ENCODE measurements at places on chromosomes 11 and 22. TPM values are rescaled to one million over a fixed set of nuclear protein-coding genes. Genes with fewer than 3 reads are reported as not detected.

DNA sequence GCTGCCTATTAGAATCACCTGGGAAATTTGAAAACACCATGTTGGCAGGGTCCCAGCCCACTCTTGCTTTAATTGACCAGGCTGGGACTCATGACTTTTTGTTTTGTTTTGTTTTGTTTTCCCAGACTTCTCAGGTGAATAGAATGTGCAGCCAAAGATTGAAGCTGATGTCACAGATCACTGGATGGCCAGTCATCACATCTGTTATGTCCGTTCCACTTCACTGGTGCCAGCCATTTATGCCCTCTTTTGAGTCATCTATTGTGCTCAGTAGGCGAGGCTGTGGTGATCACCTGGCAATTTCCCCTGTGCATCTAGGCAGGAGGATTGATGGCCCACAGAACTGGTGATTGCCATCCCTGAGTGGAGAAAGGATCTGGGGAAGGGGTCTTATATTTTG lies 297.3 kb downstream of the INSC start:
- H3K4me1 ChIP-seq, result no peaks in the 10 kb centered on the region
- H3K27me3 ChIP-seq, result no peaks in the 10 kb centered on the region
- H3K27ac ChIP-seq, result no peak overlapping the region

DNA sequence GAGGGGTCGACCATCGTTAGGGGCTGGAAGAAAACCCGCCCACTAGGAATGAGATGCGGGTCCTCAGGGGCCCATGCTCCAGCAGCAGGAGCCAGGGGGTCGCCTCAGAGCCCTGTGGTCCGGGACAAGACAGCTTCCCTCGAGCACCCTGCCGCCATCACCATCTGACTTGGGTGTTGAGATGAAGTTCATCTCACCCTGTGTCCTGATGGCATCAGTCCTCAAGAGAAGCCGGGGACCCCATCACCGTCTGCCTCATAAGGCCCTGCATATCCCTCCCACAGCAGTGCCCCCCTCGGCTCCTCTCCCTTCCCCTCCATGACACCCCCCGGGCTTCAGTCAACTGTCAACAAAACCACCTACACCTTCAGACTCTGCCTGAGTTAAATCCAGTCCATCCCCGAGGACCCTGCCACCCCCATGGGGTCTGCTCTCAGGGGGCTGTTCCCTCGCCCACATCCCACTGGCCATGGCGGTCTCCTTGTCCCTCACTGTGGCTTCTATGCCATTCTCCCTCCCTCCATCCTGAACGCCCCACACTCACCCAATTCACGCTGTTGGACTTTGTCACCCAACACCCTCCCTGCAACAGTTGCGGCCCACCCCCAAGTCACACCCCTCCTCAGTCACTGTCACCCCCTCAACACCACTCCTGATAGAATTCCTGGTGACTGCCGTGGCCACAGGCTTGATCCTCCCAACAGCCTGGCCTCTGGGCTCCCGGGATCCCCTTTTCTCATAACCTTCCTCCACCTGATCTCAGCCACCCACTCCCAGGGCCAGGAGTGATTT lies 87.7 kb upstream of the RTL6 start:
- peaks cover 12% of the 10 kb centered on the region for H3K4me1 ChIP-seq
- H3K4me3 ChIP-seq, result no peak overlapping the region
- no peaks in the 10 kb centered on the region for H3K36me3 ChIP-seq

GRCh38 chr11:115676768-115677167 lies 172.6 kb upstream of the CADM1 start:
- no peaks in the 10 kb centered on the region for H3K36me3 ChIP-seq
- no peak for DNase-seq

- H3K27ac ChIP-seq, result no peak overlapping the region
- H3K4me1 ChIP-seq, result no peaks in the 10 kb centered on the region
- DNase-seq, result no peak
- no peak overlapping the region for H3K4me3 ChIP-seq
- no peaks in the 10 kb centered on the region for H3K36me3 ChIP-seq
Measured at GRCh38 chr11:110564676-110565356, 135.1 kb downstream of the FDX1 start.

DNA sequence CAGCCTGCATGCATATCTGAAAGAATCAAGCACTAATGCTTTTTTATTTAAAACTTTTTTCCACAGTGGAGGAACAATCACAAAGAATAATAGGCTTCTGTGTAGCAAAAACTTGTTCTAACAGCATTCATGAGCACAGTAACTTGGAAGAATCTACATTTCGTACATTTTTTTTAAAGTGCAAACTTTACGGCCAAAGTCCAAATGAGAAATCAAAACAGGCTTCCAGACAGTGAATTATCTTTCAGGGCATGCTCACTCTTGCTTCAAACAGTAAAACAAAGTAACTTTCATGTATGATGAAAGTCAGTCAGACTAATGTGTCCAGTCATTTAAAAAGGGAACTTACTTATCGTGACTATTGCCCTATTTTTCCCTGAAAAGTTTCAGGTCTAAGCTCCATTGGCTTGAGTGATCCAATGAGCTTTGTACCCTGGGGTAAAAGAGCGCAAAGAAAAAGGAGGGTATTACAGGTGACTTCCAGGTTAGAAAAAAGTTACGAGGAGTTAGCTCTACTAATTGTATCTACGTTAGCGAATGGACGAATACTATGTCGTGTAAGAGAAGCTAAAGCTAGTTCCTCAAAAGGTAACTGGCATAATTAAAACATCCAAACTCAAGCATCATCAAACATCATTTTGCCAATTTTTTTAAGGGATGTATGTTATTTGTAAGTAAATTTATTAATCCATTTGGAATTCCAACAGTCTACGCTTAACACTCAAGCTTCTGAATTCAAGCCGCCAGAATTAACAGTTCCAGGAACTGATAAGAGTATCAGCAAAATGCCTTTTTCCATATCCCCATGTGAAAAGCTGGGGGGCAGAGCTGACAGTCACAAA lies 1.7 kb downstream of the PICALM start:
- peaks cover 22% of the 10 kb centered on the region for H3K4me1 ChIP-seq
- no peaks in the 10 kb centered on the region for H3K27me3 ChIP-seq
- no peak for DNase-seq
- H3K4me3 ChIP-seq, result peak overlapping the region; percentile 80
- H3K36me3 ChIP-seq, result no peaks in the 10 kb centered on the region
- peak overlapping the region; percentile 75 for H3K27ac ChIP-seq

MS4A4A gene
- total RNA-seq, result not detected
